ENCODE measurements at places on chromosomes 1 and 21. TPM values are rescaled to one million over a fixed set of nuclear protein-coding genes. Genes with fewer than 3 reads are reported as not detected.
A peak's percentile ranks its signal among the peaks of the same experiment; 100 is the strongest.

- DNase-seq, result no peak
- H3K27me3 ChIP-seq, result peaks cover 4% of the 10 kb centered on the region
- no peaks in the 10 kb centered on the region for H3K4me1 ChIP-seq
- H3K4me3 ChIP-seq, result no peak overlapping the region
- no peaks in the 10 kb centered on the region for H3K36me3 ChIP-seq
Measured at GRCh38 chr1:60924964-60925798, 157.2 kb upstream of the NFIA start.

- H3K36me3 ChIP-seq, result peaks cover 22% of the 10 kb centered on the region
- no peaks in the 10 kb centered on the region for H3K27me3 ChIP-seq
- DNase-seq, result no peak
- H3K4me3 ChIP-seq, result no peak overlapping the region
Measured at GRCh38 chr1:172657586-172657985, 1.3 kb upstream of the FASLG start.

The APCS gene
- not detected for total RNA-seq

DNA sequence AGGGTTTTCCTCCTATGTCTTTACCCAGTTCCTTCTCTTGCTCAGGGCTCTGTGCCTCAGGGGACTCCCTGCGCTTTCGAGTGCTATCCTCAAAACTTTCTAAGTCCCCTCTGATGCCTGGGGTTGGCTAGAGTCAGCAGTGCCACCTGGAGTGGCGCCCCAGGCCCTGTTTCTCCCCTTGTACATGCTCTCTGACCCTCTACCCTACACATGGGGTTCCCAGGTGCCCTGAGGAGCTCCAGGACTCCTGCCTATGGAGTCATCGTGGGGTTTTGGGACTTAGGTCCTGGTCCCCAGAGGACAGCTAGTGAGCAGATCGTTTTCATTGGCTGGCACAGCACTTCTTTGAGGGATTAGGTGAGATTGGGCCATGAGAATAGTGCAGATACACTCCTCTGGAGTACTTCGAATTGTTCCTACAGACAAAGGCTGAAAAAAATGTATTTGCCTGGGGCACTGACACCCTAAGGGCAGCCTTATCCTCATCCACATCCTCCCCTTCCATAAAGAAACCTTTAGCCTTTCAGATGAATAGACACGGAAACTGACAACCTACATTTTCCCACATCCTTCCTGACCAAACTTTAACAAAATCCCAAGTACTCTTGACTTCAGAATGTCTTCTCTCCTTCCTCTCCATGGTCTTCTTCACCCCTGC, 41.5 kb downstream of the LGR6 start:
- no peak overlapping the region for H3K27ac ChIP-seq
- H3K4me3 ChIP-seq, result no peak overlapping the region
- H3K27me3 ChIP-seq, result peaks cover 15% of the 10 kb centered on the region
- no peaks in the 10 kb centered on the region for H3K36me3 ChIP-seq
- peaks cover 10% of the 10 kb centered on the region for H3K4me1 ChIP-seq

DNA sequence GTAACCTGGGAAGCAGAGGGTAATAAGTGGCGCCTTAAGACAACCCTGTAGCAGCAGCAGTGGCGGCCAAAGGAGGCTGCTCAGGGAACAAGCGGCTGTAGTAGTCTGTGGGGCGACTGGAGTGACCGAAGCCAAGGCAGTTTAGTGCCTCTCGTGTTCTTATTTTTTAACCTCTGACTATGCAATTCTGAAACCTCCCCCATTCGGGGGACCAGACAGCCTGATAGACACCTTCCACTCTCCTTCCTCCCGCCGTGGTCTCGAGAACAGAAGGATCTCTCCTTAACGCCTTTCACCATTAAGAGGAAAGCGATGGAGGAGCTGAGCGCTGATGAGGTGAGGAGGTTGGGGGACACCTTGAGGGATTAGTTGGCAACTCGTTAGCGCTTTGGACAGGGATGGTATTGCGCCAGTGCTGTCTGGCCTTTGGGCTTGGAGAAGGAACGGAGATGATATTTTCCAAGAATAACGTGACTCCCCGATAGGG, 644 bp downstream of the UBE4B start:
- peak overlapping the region; percentile 95 for H3K4me3 ChIP-seq
- peak; percentile 35 for DNase-seq
- H3K27me3 ChIP-seq, result no peaks in the 10 kb centered on the region
- H3K27ac ChIP-seq, result peak overlapping the region; percentile 89
- H3K4me1 ChIP-seq, result peaks cover 24% of the 10 kb centered on the region

- H3K4me1 ChIP-seq, result peaks cover 78% of the 10 kb centered on the region
- peaks cover 24% of the 10 kb centered on the region for H3K36me3 ChIP-seq
- no peak for DNase-seq
- H3K4me3 ChIP-seq, result peak overlapping the region; percentile 87
Measured at GRCh38 chr1:156498432-156499193, 2.0 kb downstream of the MEF2D start.

- H3K4me1 ChIP-seq, result peaks cover 35% of the 10 kb centered on the region
- DNase-seq, result no peak
- H3K27ac ChIP-seq, result peak overlapping the region; percentile 80
- H3K27me3 ChIP-seq, result no peaks in the 10 kb centered on the region
- peaks cover 8% of the 10 kb centered on the region for H3K36me3 ChIP-seq
Measured at GRCh38 chr1:9590201-9590600, 1.5 kb downstream of the TMEM201 start.

The ACKR1 gene
- total RNA-seq, result not detected

DNA sequence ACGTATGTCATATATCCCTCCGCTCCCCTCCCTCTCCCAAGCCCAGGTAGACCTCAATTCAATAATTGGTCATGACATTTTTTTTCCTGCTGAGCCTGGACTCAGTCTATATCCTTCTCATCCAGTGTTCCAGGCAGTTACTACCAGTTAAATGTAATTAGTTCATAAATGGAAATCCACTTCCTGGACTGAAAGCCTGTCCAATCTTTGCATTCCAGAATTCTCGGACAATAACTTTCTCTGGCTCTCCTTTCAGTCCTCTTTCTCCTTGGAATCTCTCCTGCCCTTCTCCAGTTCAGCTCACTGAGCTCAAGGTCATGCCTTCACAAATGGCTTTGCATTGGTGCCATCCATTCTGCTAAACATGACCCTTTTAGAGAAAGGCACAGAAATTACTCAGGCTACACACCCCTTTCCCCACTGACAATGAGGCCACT, 34.8 kb downstream of the VWA5B1 start:
- H3K27ac ChIP-seq, result no peak overlapping the region
- no peak for DNase-seq
- peaks cover 21% of the 10 kb centered on the region for H3K4me1 ChIP-seq

- no peaks in the 10 kb centered on the region for H3K4me1 ChIP-seq
- no peaks in the 10 kb centered on the region for H3K27me3 ChIP-seq
- DNase-seq, result no peak
Measured at GRCh38 chr1:83077411-83077810, 921.5 kb downstream of the TTLL7 start.

GRCh38 chr21:15445327-15445726, 284.5 kb upstream of the USP25 start:
- H3K36me3 ChIP-seq, result no peaks in the 10 kb centered on the region
- H3K4me1 ChIP-seq, result no peaks in the 10 kb centered on the region
- no peak overlapping the region for H3K4me3 ChIP-seq
- no peak for DNase-seq
- no peaks in the 10 kb centered on the region for H3K27me3 ChIP-seq

GRCh38 chr1:225739542-225740107, 38.0 kb upstream of the SRP9 start:
- no peaks in the 10 kb centered on the region for H3K27me3 ChIP-seq
- no peak overlapping the region for H3K27ac ChIP-seq

The ZSWIM5 gene
- 0.50 TPM for total RNA-seq

DNA sequence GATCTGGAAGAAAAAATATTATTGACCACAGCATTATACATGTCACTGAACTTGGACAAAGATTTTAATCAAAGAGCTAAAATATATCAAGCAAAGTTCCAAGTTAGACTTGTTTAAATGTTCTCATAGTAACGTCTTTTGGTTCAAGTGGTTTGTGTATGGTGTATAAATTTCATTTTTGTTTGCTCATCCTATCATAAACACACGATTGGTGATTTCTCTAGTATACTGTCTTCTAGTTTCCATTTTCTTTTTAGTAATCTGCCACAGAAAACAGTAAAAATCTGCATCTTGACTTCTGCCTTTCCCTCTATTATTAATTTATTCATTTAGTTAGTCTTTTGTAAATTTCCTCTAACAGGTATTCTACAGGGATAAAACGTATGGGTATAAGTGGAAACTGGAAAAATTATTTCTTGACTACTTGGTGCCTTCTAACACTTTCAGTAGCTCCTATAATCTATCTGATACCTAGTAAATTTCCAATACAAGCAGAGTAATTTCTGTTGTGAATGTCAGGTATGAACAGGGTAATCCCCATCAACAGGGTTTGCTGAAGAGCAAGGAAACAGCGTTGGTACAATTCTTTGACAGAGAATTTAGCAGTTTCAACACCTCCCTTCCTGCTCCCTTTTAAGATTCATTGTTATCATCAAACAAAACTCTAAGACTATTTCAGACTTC, 268.0 kb downstream of the PTPRC start:
- H3K4me3 ChIP-seq, result no peak overlapping the region
- H3K27ac ChIP-seq, result peak overlapping the region; percentile 31
- no peaks in the 10 kb centered on the region for H3K27me3 ChIP-seq
- H3K36me3 ChIP-seq, result peaks cover 54% of the 10 kb centered on the region
- H3K4me1 ChIP-seq, result peaks cover 51% of the 10 kb centered on the region
- DNase-seq, result no peak

DNA sequence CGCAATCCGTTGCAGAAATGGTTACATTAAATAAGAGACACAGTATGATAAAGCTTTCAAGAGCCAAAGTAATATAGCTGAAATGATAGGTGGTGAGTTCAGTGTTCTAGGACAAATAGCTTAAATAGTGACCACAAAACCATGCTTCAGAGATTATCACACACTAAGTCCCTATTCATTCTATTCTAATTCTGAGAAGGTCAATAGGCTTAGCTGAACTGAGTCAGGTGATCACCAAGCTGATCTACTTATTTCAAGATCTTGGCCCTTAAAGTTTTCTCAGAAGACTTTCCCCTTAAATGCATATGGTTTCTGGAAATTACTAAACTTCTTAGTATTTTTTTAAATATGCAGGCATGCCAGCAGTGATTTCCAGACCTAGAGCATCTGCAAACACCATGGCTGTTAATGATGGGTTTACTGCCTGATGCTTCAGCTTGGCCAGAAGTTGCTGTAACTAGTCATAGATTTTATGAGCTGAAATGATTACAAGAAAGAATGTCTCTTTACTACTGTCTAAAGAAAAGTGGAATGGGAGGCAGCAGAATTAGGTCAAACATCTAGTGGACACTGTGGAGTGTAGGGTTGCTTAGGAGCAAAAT, 242.9 kb downstream of the ST6GALNAC3 start:
- no peak overlapping the region for H3K27ac ChIP-seq
- no peak overlapping the region for H3K4me3 ChIP-seq
- no peak for DNase-seq
- no peaks in the 10 kb centered on the region for H3K4me1 ChIP-seq
- no peaks in the 10 kb centered on the region for H3K27me3 ChIP-seq

The LCE3E gene
- total RNA-seq, result not detected

GRCh38 chr1:236870721-236871120, 75.6 kb downstream of the MTR start:
- DNase-seq, result no peak
- no peaks in the 10 kb centered on the region for H3K27me3 ChIP-seq
- peaks cover 22% of the 10 kb centered on the region for H3K36me3 ChIP-seq
- no peak overlapping the region for H3K27ac ChIP-seq
- H3K4me1 ChIP-seq, result no peaks in the 10 kb centered on the region

The FBXO42 gene
- 23.4 TPM for total RNA-seq

DNA sequence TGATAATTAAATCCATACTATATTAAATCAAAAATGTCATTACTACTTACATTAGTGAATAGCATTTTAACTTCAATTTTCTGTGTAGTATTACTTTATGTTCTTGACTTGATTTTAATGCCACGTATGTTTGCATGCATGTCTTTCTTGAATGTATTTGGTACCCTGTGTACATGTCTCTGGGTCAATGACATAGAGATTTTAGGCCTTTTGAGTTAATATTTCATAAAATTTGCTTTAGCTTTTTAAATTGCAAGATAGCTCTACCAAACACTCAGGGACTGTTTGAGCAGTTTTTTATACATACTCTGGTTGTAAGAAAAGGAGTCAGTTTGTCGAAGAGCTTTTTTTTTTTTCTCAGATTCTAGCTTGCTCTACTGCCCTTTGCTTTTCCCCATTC, 1.5 kb downstream of the MLLT11 start:
- peaks cover 37% of the 10 kb centered on the region for H3K36me3 ChIP-seq
- no peaks in the 10 kb centered on the region for H3K27me3 ChIP-seq
- no peak overlapping the region for H3K27ac ChIP-seq
- DNase-seq, result no peak
- no peak overlapping the region for H3K4me3 ChIP-seq
- H3K4me1 ChIP-seq, result peaks cover 38% of the 10 kb centered on the region

- peaks cover 77% of the 10 kb centered on the region for H3K36me3 ChIP-seq
- peak; percentile 86 for DNase-seq
- H3K27ac ChIP-seq, result peak overlapping the region; percentile 100
- H3K4me3 ChIP-seq, result peak overlapping the region; percentile 75
- no peaks in the 10 kb centered on the region for H3K27me3 ChIP-seq
Measured at GRCh38 chr1:12177999-12178441, 11.2 kb downstream of the TNFRSF1B start.

GRCh38 chr1:2630498-2631135, 2.2 kb downstream of the MMEL1 start:
- no peaks in the 10 kb centered on the region for H3K4me1 ChIP-seq

- no peaks in the 10 kb centered on the region for H3K4me1 ChIP-seq
- DNase-seq, result no peak
Measured at GRCh38 chr1:186985889-186986491, 157.2 kb downstream of the PLA2G4A start.

GRCh38 chr1:222893255-222893654, 78.4 kb downstream of the DISP1 start:
- no peaks in the 10 kb centered on the region for H3K36me3 ChIP-seq
- H3K4me1 ChIP-seq, result peaks cover 16% of the 10 kb centered on the region
- no peak for DNase-seq
- H3K27me3 ChIP-seq, result no peaks in the 10 kb centered on the region
- no peak overlapping the region for H3K27ac ChIP-seq
- H3K4me3 ChIP-seq, result no peak overlapping the region

DNA sequence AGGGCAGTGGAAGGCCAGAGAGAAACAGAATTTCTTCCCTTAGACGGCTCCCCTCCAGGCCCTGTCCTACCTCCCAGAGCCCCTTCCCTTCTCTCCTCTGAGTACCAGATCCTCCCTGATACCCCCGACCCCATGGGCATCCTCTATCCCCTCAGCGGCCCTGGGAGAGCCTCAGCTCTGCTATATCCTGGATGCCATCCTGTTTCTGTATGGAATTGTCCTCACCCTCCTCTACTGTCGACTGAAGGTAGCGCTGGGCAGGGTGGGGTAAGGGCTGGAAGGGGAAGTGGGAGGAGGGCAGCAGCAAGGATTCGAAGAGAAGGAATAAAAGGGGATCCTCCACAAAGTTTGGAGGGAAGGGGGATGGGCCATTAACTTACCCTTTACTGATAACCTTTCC, 2.7 kb downstream of the FCER1G start:
- H3K36me3 ChIP-seq, result peaks cover 24% of the 10 kb centered on the region
- peaks cover 52% of the 10 kb centered on the region for H3K4me1 ChIP-seq
- H3K4me3 ChIP-seq, result no peak overlapping the region
- H3K27me3 ChIP-seq, result no peaks in the 10 kb centered on the region
- DNase-seq, result no peak
- H3K27ac ChIP-seq, result peak overlapping the region; percentile 77

The LPAR3 gene
- 0.94 TPM for total RNA-seq

The LRRC3 gene
- 3.4 TPM for total RNA-seq
